Stimulated activated naive CD8-positive, alpha-beta T cell treated with anti-CD3 and anti-CD28 coated beads, Interleukin-15, Interleukin-2, amounts not matched to agents 100 U/mL and 50 U/mL, for 24 hours (primary cell): ENCODE measurements at places on chromosomes 12 and 14.
A peak's percentile ranks its signal among the peaks of the same experiment; 100 is the strongest.

GRCh38 chr12:1911598-1912575 is 6.6 kb downstream of the CACNA2D4 start:
- no peak for DNase-seq

DNA sequence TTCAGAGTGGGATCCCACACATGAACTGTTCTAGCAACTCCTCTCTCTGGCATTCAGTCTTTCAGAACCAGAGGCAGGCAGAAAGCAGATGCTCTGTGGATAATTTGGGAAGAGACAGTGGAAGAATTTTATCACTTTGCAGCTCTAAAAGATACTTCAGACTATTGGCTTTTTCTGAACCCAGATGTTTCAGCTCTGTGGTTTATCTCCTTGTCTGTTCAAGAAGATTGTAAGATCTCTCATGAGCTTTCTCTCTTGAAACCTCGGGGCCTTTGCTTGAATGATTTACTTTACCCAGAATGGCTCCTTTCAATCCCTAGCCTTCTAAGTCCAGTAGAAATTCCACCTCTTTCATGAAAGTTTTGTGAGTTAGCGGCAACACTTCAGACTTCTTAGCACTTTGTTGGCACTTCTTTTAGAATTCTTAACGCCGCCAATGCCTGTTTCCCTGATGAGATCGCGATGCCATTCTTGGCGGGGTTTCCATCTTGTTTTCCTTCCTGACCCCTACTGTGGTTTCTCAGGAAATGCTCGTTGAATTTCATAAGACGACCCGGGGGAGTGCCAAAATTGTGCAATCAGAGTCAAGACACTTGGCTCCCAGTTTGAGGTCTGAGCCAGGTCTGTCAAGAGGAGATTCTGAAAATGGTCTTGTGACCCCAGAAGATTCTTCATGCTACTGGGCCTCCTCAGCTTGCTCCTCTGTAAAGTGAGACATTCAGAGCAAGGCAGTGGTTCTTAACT is 107.0 kb upstream of the PRICKLE1 start:
- DNase-seq = no peak

DNA sequence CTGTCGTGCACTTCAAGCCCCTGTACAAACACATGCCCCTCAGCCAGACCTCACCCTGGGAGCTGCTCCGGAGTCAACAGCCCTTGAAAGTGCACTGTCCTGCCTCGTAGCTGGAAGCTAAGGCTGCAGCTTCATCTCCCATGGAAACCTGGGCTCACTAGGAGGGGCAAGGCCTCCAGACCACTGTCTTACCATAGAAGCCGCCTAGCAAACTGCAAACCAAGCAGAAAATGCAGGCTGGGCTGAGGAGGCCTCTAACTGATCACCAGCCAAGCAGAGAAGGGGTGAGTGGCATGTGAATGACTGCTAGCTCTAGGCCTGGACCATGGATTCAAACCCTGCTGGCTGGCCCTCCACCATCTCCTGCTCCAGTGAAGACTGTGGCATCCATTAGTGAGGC is 340.2 kb downstream of the CACNA1C start:
- no peak for DNase-seq

DNA sequence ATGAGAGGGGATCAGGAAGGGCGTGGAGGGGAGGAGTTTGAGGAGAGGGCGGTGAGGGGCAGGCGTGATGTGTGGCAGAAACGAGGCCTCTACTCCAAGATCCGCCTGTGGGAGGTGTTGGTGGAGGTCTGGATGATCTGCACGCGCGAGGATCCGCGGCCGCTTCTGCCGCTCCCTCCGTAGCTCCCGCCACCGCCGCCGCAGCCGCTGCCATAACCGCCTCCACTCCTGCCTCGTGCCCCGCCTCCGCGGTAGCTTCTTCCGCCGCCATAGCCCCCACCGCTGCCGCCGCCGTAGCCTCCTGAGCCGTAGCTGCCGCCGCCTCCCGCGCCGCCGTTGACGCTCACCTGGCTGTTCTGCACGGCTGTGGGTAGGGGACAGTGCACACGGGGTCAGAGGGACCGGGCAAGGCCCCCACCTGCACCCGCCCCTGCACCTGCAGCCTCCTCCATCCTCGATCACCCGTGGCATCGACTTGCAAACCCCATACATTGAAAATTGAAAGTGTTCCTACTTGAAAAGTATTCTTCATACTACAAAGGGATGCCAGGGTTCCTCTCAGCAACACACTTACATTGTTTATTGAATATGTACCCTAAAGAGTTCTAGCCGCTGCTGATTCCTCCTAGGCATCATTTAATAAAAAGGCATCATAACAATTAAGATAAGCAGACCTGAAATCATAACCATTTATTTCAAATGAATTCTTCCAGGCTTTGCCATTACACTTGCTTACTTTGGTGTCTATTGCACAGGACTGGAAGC is 11.1 kb upstream of the KRT1 start:
- DNase-seq = peak; percentile 65

DNA sequence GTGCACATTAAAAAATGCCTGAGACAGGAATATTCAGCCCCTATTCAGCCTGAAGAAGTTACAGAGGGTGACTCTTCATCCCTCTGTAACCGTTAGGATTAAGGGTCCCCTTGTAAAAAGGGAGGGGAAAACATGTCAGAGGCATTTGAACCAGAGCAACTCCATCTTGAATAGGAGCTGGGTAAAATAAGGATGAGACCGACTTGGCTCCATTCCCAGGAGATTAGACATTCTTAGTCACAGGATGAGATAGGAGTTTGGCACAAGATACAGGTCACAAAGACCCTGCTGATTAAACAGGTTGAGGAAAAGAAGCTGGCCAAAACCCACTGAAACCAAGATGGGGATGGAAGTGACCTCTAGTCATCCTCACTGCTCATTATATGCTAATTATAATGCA is 19.9 kb upstream of the MDM1 start:
- DNase-seq = no peak

GRCh38 chr14:37088356-37089215 is 83.8 kb downstream of the SLC25A21 start:
- DNase-seq = no peak

- no peak for DNase-seq
These were observed 93.6 kb downstream of the ARF6 start for GRCh38 chr14:49986343-49987014.

DNA sequence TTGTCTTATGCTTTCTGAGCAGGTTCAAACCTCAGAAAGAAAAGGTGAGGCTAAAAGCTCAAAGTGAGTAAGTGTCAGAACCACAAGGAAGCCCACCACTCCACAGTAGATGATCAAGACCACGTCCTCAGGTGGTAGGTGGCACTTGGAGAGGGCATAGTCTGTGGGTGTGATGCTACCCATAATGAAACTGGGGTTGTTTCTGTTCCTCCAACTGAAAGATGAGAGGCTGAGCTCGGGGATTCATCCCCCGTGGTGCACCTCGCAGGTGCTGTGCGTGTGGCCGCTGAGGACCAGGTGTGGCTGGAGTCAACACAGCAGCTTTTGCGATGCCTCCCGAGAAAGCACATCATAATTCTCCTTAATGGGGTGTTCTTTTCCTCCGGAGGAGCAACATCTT is 285.7 kb downstream of the TTC8 start:
- no peak for DNase-seq

DNA sequence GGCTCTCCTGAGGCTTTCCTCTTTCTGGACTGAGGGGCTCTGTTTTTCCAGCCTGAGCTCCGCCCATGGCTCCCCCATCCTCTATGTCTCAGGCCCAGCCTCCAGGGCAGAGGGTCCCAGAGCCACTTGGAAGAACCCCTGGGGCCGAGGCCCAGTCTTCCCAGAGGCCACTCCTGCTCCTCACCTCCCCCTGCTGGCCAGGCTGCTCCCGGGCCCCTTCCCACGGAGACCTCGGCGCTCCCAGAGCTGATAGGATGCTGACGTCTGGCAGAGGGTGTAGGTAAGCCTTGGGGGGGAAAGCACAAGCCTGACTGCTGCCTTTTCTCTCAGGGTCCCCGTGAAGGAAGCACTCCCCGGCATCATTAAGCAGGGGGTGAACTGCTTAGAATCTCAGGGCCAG is 51.4 kb downstream of the ERH start:
- peak; percentile 27 for DNase-seq

GRCh38 chr12:80620281-80620680 is 87.2 kb upstream of the MYF6 start:
- DNase-seq = no peak

DNA sequence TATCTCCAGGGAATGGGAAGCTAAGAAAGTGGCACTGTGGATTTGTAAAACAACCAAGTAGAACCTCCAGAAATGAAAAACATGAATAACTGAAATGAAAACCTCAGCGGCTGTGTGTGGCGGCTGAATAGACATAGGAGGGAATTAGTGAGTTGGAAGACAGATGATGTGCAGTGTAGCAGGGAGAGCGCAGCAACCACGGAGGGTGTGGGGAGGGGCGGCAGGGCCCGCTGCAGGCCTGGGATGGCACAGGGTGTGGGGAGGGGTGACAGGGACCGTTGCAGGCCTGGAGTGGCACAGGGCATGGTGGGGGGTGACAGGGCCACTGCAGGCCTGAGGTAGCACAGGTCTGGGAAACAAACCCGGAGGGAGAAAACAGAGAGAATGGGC is 51.1 kb downstream of the BEGAIN start:
- no peak for DNase-seq
